ENCODE measurements at places on chromosomes 7 and 10. TPM values are rescaled to one million over a fixed set of nuclear protein-coding genes. Genes with fewer than 3 reads are reported as not detected.

GRCh38 chr7:81767926-81768325 lies 1.9 kb downstream of the HGF start:
- no peak for DNase-seq
- no peak overlapping the region for H3K27ac ChIP-seq
- no peaks in the 10 kb centered on the region for H3K27me3 ChIP-seq

GRCh38 chr7:137670222-137671064 lies 176.3 kb downstream of the DGKI start:
- H3K4me3 ChIP-seq = no peak overlapping the region
- no peaks in the 10 kb centered on the region for H3K27me3 ChIP-seq
- H3K4me1 ChIP-seq = no peaks in the 10 kb centered on the region
- DNase-seq = no peak

- no peaks in the 10 kb centered on the region for H3K27me3 ChIP-seq
- H3K4me1 ChIP-seq = peaks cover 16% of the 10 kb centered on the region
- no peak for DNase-seq
- no peaks in the 10 kb centered on the region for H3K36me3 ChIP-seq
Measured at GRCh38 chr7:139131601-139132041, 22.1 kb upstream of the ZC3HAV1 start.

DNA sequence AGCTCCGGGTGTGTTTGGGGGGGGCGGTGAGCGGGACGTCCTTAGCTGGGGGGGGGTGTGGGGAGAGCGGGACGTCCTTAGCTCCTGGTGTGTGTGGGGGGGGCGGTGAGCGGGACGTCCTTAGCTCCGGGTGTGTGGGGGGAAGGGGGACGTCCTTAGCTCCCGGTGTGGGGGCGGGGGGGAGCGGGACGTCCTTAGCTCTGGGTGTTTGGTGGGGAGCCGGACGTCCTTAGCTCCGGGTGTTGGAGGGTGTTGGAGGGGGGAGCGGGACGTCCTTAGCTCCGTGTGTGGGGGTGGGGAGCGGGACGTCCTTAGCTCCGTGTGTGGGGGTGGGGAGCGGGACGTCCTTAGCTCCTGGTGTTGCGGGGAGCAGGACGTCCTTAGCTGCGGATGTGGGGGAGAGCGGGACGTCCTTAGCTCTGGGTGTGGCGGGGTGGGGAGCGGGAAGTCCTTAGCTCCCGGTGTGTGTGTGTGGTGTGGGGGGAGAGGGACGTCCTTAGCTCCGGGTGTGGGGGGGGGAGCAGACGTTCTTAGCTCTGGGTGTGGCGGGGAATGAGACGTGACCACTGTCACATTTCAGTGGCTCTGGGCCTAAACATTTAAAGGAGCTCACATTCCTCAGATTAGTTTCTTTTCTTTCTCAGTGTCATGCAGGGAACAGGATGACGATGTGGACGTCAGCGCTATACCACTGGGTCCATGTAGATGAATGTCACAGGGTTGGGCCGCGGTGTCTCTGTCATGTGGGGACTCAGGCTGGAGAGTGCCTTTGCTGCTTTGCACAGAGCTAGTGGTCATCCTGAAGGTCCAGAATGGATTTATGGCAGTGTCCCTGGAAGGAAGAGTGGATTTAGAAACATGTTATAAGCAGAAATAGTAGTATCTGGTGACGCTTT lies 7.5 kb downstream of the DYNC2I1 start:
- no peaks in the 10 kb centered on the region for H3K27me3 ChIP-seq
- peak overlapping the region; percentile 62 for H3K27ac ChIP-seq
- H3K4me1 ChIP-seq = peaks cover 22% of the 10 kb centered on the region
- peaks cover 6% of the 10 kb centered on the region for H3K36me3 ChIP-seq

The CHAT gene
- polyA plus RNA-seq = not detected

Data from naive thymus-derived CD4-positive, alpha-beta T cell (primary cell).